ENCODE measurements at places on chromosomes 11 and 22. TPM values are rescaled to one million over a fixed set of nuclear protein-coding genes. Genes with fewer than 3 reads are reported as not detected.

DNA sequence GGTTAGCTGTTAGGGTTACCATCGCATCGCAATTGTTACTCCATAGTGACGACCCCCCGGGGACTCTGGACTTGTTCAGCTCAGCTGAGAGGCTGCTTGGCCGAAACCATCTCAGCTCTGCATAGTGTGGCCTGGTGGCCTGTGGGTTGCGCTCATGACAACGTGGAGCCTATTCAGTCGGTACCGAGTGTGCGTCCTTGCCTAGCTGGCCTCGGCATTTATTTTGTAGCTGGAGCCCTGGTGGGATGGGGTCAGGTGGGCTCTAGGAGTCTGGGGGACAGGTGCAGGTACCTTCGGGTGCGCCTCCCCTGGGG is 13.5 kb downstream of the LRP5 start:
- no peak for DNase-seq

DNA sequence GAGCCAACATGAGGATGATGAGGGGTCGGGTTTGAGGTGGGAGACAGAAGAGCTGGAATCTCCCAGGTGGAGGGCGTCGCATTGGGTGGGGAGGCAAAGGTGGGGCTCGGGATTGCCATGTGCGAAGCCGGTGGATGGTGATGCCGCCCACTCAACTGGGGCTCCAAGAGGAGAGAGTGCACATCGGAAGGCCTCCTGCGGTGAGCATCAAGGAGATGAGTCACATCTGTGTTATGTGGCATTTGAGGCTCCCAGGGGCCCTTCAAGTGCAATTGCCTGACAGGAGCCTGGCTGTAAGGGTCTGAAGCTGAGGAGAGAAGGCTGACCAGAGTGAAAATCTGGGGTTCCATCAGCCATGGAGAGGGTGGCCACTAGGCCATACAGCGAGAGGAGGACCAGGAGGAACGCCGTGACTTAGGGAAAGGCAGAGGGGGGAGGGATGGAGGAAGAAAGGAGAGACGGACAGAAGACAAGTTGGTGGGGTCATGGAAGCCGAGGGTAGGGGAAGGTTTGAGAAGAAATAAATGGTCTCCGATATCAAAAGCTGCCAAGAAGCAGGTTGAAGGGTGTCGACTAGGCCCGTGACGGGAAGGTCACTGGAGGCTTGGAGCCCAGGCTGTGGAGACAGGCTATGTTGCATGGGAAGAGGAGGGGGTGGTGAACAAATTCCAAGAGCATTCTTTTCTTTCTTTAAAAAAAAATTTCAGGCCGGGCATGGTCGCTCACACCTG is 21.3 kb downstream of the RASD2 start:
- no peak for DNase-seq

DNA sequence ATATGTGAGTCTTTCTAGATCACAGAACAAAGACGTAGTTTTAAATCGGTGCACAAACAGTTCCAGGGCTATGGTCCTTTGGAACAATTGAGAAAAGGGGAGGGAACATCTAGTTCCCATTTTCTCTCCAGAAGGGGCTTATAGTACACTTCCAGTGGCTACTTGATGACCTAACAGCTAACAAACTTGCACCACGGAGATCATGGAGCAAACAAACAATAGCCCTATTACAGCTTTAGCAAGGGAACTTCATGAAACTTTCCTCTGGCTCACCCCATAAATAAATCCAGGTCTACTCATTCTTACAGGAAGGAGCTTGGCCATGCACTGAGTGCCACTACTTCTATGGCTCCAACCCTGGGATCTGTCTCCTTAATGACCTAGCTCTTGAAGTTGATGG is 8.3 kb upstream of the FOLR2 start:
- DNase-seq: no peak

SYT8 gene
- total RNA-seq: not detected

- no peak for DNase-seq
These were observed 86.1 kb downstream of the TRIM44 start for GRCh38 chr11:35748644-35749043.

DNA sequence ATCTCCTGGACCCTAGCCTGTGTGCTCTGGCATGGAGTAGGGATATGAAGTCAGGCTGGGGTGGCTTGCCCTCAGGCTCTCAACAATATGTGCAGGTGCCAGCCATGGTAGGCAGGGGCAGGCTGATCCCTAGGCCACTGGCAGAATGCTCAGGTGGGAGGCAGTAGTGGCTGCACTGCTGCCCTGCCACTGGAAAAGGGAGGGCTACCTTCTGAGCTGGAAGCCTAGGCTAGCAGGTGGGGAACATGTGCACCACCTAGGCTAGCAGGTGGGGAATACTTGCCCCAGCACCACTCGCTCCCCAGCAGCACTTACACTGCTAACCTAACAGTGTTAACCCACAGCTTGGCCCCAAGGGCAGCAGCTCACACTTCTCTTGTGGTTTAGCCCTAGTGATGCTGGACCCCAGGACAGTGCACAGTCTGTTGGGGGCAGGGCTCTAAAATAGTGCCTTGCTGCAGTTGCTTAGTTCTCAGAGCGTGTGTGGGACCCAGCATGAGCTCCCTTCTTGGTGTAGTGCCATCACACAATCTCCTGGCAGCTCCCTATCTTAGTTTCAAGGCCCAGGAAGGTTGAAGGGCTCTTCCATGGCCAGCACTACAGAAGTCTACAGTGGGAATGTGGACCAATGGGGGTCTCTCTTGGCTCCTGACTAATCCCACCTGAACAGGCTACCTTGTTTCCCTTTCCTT is 130.8 kb downstream of the FCHSD2 start:
- DNase-seq: no peak

DNA sequence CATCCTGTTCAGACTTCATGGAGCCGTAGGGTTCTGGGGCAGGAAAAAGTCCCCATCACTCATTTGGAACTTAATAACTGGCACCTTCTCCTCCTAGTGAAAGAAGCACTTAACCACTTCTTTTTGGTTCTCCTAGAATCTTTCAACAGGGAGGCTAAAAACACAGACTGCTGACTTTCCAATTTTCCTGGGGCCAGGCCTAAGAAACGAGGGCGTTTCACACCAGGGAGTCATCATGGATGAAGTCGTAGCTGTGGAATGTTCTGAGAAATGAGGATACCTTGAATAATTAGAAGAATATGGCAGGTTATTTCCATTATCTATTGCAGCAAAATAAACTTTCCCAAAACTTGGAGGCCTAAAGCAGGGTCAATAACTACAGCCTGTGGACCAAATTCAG is 26.0 kb upstream of the API5 start:
- no peak for DNase-seq

- DNase-seq: no peak
These were observed 5.0 kb downstream of the TP53I11 start for GRCh38 chr11:44945666-44946065.

- DNase-seq: no peak
These were observed 5.4 kb upstream of the FTH1 start for GRCh38 chr11:61972672-61973475.

- DNase-seq: no peak
These were observed 68.6 kb upstream of the SORL1-AS1 start for GRCh38 chr11:121521145-121522042.

DNA sequence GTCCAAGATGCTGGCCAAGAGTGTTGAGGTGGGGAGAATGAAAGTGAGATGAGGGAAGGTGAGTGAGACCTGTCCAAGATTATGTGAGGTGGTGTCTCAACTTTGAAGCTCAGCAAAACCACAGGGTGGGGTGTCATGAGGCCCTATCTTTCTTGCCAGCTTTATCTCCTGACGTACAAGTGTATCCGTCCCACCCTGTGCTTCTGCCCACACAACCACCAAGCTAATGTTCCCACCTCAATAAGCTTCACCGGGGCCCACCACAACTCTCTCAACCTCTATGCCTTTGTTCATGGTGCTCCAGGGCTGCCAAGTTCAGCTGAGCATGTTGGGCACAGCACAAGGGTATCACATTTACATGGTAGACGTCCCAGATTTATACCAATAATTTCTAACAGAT is 7.1 kb upstream of the TPST2 start:
- DNase-seq: no peak

DNA sequence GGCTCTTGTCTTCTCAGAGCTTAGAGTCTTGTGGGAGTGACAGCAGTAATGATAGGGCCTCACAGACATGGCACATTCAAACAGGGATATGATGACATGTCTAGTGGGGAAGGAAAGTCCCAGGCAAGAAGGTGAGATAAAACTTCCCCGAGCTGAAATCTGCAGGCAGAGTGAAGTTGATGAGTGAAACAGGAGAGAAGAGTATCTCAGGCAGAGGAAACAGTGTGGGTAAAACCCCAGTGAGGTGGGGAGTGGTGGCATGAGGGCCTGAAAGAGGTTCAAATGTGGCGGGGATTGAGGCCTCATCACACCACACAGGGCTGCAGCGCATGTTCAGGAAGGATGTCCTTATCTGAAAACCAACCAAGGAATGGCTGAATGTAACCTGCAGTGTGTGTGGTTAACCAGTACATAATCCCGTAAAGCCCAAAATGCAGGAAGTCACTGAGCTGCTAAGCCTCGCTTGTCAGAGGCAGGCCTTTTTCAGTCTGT is 153.8 kb upstream of the E2F8 start:
- no peak for DNase-seq

- no peak for DNase-seq
These were observed 20.5 kb downstream of the CHORDC1 start for GRCh38 chr11:90202342-90202741.

Data from frontal cortex (tissue), 4 donors.